Stimulated activated naive CD4-positive, alpha-beta T cell (primary cell): ENCODE measurements at places on chromosomes 12 and 14.

GRCh38 chr14:66487164-66487563, 993 bp downstream of the CCDC196 start:
- no peak for DNase-seq

DNA sequence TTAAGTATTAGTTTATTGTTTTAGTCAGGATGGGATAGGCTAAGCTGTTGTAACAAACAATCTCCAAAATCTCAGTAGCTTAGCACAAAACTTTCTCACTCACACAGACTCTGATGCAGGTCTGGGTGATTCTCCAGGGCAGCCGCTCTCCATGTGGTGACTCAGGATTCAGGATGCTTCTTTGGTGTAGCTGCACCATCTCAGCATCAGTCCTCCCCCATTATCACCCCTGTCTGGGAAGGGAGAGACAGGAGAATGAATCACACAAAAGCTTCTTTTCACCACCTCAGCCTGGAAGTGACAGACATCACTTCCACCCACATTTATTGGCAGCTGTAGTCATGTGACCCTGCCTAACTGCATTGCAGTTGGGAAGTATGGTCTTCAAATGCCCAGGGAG, 142.3 kb downstream of the DICER1 start:
- DNase-seq = no peak

GRCh38 chr14:89720741-89721729, 233.5 kb downstream of the EFCAB11 start:
- peak; percentile 90 for DNase-seq

DNA sequence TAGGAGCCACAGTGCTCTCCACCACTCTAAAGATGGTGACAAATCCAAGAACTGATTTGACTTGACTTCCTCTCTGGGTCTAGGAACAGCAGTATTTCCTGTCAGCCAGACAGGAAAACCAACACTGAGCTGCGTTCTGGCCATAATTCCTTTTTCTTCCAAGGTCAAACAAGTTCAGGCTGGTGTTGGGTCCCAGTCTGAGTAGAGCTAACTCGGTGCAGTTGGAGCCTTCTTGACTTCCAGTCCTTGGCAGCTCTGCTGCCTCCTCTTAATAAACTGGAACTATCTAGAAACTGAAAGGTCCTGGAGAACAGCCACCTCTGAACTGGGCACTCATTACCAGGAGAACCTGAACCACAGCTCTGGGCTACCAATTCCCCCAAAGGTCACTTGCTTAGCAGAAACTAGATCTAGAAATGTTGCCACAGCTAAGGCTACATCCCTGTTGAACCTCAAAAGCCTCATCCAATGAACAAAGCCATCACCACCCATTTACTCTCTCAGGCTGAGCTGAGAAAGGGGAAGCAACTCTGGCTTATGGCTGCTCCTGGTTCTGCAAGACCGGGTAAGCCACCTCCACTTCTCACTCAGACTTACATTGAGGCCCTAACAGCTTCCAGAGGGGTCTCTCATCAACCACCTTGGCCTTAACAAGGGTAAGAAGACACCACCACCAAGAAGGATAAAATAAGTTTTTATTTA, 27.7 kb downstream of the MAX start:
- DNase-seq = no peak

GRCh38 chr14:72925815-72926291, 411 bp upstream of the DCAF4 start:
- no peak for DNase-seq

- DNase-seq = no peak
Observed at GRCh38 chr12:109715310-109716091, 1.9 kb downstream of the FAM222A start.
